BJ (cell line): ENCODE measurements at places on chromosomes 11 and 22. TPM values are rescaled to one million over a fixed set of nuclear protein-coding genes. Genes with fewer than 3 reads are reported as not detected.

Gene C11orf97
- polyA plus RNA-seq = not detected in 2 replicates

Gene TREH
- not detected in 2 replicates for polyA plus RNA-seq

Gene FOXRED1
- polyA plus RNA-seq = 11.4 and 18.3 TPM in 2 replicates

Gene CNGA4
- 0.11 TPM in 1 of 2 replicates, not detected in the other for polyA plus RNA-seq

DNA sequence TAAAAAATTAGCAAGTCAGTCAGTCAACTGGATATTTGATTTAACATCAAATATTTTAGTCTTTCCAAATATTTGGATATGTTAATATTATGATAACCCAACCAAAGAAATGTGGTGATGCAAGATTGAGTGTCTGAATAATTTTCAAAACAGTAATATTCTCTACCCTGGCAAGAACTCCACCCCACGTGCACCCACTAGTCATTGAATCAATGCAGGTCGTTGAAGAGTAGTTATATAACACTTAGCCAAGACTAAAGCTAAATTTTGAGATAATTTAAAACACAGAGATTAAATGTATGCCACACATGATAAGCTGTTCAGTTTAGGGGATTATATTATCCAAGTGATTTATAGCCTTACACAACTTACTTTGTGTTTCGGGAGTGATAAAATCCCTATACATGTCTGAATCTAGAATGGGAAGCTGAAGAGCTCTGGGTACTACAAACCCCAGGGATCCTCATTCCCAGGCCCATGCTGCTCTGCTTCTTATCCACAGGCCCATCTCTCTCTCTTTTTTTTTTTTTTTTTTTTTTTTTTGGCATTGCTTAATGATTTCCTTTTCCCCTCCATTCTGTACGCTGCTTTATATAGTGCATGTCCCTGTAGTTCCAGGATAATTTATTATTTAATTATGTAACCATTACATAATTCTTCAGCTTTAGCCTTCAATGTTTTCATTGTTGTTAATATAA is 392.9 kb downstream of the NTM start:
- no peak for DNase-seq

- no peak for DNase-seq
These were observed 2.7 kb downstream of the ZNF74 start for GRCh38 chr22:20396639-20397038.

- no peak for DNase-seq
These were observed 8.6 kb upstream of the OR51G1 start for GRCh38 chr11:4932751-4933150.

DNA sequence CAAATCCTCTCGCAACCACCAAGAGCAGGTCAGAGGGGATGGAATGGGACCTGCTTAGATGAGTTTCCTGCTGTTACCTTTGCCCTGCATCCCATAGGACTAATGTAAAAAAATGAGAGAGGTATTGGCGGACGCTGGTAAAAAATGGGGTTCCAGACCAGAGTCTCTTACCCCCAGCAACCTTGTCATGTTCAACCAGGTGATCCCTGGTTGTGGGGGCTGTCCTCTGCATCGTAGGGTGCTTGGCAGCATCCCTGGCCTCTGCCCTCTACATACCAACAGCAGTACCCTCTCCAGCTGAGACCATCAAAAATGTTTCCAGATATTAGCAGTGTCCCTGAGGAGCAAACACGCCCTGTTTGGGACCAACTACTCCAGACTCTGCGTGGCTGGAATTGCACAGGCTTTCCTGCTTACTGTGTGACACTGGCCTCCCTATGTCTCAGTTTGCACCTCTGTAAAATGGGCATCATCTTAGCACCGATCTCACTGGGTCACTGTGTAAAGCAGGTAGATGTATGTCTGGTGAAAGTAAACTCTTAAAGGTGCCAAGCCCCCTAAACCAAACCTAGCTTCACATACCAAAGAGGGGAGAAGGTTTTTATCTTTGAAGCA is 1.5 kb downstream of the APOL6 start:
- DNase-seq = no peak

DNA sequence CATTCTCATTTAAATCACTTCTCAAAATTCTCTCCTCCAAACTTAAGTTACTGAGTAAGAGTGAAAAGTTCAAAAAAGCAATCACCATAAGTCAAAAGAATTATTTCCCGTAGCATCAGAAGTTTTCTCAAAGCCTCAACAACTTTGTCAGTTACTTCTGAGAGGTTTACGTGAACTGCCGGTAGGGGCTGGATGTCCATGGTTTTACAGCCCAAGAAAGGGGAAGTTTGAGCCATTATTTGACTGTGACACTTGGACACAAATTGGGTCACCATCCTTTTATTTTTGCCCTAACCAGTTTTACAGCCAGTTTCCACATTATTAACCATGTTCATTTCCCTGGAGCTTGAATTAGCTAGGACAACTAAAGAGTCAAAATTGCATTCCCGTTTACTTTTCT is 7.5 kb downstream of the POU2AF3 start:
- DNase-seq = no peak

- no peak for DNase-seq
These were observed 62.7 kb downstream of the PAK1 start for GRCh38 chr11:77411137-77411707.

- no peak for DNase-seq
These were observed 33.1 kb upstream of the POLD3 start for GRCh38 chr11:74559110-74559933.

DNA sequence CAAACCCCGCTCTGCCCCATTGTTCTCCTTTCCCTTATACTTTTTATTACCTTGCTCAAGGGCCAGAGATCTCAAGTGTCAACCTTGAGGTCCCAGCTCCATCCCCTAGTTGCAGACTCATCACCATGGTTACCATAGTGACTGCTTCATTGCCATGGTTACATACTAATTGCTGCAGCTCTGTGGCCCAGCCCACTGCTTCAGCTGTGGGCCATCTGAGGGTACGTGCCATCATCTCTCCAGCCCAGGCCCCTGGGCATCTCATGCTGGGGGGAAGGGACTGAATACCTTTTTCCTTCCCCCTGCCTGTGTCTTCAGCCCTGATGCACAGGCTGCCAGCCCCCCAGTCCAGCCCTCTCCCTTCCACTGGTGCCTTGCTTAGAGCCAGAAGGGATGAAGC is 22.2 kb downstream of the TREH start:
- no peak for DNase-seq

DNA sequence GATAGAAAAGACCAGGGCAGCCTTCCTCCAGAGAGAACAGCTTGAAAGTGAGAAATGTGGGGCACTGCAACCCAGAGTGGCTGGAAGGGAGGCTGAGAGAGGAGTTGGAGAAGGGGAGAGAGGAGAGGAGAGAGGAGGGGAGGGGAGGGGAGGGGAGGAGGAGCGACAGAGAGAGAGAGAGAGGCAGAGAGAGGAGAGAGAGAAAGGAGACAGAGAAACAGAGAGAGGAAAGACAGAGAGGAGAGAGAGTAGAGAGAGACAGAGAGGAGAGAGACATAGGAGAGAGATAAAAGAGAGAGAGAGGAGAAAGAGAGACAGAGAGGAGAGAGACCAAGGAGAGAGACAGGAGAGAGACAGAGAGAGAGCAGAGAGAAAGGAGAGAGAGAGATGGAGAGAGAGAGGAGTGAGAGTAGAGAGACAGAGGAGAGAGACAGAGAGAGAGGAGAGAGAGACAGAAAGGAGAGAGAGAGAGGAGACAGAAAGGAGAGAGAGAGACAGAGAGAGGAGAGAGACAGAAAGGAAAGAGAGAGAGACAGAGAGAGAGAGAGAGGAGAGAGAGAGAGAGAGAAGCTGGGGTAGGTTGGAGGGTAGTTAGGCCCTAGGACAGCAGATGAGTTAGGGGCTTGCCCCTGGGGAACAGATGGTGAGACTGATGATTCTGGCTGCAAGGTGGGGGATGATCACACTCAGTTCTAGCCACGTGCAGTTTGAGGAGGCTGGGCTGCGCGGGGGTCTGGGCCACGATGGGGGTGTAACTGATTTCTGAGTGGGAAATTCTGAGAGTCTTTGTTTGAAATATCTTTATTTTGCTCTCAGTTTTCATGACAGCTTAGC is 8.5 kb upstream of the SCYL1 start:
- DNase-seq = no peak

GRCh38 chr22:33853200-33854097 is 66.8 kb downstream of the LARGE1 start:
- peak; percentile 37 for DNase-seq

GRCh38 chr11:82546661-82547557 is 186.8 kb downstream of the FAM181B start:
- no peak for DNase-seq

- DNase-seq = no peak
These were observed 389.3 kb downstream of the KCNA4 start for GRCh38 chr11:29627541-29627940.

DNA sequence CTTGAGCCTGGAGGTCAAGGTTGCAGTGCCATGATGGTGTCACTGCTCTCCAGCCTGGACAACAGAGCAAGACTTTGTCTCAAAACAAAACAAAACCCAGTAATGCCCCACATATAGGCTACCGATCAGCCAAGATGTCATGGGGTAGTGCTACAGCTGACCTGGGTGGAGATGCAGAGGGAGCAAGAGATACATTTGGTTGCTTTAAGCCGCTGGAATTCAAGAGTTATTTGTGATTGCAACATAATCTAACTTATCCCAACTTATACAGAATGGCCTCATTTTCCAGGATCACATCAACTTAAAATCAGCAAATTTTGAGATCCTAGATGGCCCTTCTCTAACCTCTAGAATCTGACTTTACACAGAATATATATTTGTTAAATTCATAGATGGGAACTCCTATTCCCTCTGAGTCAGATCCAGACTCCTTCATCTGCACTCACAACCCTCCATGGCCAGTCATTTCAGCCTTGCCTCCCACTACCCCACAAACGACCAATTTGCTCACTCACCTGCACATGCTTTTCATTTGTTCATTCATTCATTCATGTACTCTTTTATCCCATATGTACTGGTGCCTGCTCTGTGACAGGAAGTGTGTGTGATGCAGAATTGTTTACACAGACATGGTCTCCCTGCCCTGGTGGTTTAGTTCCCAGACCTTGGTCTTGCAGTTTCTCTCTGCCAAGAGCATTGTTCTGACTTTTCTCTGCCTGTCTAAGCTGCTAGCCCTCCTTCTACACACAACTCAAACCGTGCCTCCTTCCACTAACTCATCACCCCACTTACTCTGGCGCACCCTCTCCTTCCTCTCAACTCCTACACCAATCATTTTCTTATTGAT is 24.1 kb upstream of the APLNR start:
- no peak for DNase-seq

- DNase-seq = no peak
These were observed 624.5 kb downstream of the TBC1D22A start for GRCh38 chr22:47386812-47387510.

GRCh38 chr11:74278721-74279161 is 32.7 kb downstream of the P4HA3 start:
- DNase-seq = peak; percentile 96
